ENCODE measurements at places on chromosomes 12 and 14.
A peak's percentile ranks its signal among the peaks of the same experiment; 100 is the strongest.

DNA sequence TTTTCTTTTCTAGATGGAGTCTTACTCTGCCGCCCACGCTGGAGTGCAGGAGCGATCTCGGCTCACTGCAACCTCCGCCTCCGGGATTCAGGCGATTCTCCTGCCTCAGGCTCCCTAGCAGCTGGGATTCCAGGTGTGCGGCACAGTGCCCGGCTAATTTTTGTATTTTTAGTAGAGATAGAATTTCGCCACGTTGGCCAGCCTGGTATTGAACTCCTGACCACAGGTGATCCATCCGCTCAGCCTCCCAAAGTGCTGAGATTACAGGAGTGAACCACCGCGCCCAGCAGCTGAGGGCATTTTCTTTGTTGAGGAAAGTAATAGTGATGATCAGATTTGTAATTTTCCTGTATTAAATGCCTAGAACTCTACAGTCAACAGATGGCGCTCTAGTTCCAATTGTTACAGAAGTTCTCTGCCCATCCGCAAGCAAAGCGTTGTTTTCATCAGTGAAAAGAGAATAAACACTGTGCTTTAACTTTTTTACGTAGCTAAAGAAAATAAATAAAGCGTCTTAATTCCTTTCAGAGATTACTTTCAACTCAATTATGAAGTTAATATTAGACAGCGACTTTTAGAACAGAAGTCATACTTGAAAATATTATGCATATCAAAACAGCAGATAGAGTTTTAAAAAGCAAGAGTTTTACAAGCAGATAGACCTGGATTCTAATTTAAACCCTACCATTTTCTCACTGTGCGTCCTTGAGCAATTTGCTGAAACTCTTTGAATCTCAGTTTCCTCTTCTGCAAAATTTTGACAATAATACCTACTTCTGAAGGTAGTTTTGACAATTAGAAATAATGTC, 335.1 kb downstream of the DUSP6 start:
- DNase-seq = peak; percentile 81

DNA sequence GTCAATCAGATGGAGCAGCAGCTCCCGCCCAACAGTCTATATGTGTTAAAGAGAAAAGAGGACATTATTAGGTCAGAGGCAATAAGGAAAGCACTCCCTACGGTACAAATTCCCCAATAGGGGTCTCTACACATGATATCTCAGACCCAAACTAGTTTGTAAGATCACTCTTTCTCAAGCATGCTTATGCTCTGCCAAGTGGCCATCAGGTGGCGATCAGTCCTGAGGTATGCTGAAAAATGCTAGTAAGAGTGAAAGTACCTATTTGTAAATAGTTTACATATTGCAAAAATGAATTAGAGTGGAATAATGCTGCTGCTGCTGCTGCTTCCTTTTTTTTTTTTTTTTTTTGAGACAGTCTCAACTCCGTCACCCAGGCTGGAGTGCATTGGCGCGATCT, 61.0 kb downstream of the CPM start:
- DNase-seq = peak; percentile 36

DNA sequence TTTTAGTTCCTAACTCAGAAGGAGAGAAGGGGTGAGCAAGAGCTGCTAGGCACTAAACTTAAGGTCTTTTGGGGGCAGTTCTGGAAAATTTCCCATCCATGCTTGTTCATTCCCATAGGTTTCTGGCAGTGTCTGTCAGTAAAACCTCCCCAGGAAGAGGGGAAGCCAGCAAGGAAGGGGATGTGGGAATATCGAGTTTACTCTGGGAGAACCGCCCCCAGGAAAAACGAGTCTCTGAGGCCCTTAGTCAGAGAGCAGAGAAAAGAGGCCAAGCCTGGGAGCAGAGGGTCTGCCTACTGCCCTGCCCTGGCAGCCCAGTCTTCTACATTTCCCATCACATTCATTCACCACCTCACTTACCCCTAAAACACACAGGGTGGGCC, 55.9 kb downstream of the TMCC3 start:
- no peak for DNase-seq

DNA sequence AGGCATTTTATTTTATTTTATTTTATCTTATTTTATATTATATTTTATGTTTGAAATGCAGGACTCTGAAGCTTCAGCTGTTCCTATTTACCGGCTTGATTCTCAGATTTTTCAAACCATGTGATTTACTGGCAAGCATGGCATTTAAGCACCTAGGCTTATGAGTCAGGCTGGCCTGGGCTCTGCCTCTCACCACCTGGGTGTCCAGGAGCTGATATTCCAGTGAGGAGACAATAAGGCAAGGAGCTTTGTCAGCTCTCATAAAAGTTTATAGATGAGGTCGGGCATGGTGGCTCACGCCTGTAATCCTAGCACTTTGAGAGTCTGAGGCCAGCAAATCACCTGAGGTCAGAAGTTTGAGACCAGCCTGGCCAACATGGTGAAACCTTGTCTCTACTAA, 2.1 kb downstream of the DAO start:
- no peak for DNase-seq

DNA sequence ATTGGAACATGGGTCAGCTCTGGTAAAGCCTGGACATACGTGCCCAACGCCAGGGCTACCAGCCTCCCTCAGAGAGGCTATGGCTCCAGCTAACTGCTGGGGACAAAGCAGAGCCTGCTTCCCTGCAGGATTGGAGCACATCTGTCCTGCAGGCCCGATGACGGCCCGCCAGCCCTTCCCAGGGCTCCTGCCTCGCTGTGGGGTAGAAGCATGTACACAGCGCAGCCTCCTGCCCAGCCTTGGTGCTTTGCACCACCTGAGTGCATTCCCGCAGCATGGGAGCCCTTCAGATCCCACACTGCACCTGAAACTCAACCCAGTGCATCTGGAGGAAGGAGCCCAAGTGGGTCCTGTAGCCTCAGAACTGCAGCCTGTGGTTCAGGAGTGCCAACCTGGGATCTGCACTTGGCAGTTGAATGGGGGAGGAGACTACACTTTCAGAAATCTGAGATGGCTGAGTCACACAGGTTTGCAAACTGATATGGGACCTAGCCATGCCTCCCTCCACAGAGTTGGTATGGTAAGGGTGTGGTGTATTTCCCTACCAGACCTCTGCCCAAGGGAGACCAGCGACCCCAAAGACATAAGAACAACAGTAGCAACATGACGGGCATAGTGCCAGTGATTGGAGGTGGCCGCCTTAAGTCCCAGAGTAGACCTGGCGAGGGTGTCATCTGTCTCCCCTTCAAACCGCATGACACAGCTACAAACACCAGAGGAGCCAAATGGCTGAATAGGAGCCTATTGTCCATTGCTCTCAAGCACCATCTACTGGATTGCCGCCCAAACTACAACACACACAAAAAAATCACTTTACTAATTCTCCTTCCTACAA, 273.9 kb upstream of the MIS18BP1 start:
- peak; percentile 26 for DNase-seq

DNA sequence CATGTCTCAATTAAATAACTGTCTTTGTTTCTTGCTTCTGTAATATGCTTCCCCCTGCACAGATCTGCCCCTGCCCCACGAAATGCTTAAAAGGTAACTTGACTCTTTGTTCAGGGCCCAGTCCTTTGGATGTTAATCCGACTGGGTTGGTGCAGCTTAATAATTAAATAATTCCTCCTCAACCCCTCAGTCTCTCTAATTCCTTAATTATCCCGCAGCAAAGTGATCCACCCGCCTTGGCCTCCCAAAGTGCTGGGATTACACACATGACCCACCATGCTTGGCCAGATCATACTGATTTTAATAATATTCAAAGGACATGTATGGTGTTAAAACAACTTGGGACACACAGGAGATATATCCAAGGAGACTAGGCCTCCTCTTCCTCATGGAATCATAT, 18.2 kb upstream of the ANAPC7 start:
- DNase-seq = no peak

DNA sequence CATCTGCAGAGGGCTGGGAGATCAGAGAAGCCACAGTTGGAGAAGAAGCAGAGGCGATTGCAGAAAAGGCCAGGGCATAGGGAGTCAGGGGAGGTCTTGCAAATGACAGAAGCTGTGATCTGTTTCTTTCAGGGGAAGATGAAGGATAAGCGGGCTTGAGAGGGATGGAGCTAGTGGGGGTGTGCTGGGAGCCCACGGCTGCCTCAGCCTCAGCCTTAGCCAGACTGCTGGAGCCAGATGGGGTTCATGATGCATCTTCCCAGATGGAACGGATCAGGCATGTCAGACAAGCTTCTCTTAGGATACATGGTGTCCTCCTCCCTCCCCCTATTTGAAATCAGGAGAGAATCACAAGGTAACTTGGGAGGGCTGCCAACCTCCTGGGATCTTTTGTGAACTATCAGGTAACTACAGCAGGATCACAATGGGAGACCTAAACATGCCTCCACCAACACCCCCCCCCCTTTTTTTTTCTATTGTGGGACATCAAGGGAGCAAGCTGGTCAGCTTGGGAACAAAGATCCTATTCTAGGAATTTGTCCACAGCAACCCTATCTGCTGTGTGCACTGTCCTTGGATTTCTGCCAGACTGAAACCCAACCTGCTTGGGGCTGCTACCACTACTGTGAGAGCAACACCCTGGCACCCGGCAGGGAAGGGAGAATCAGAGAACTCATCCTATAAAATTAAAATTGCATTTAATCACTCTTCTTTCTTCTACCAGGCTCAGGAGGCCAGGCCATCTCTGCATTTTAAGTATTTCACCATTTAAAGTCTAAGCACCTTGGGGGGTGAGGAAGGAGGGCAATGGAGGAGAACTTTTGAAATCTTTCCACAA, 10.7 kb upstream of the ATP2A2 start:
- no peak for DNase-seq

GRCh38 chr12:83932011-83932410, 980.6 kb downstream of the SLC6A15 start:
- no peak for DNase-seq

- no peak for DNase-seq
Measured at GRCh38 chr12:109737631-109738030, 24.0 kb downstream of the FAM222A start.

- no peak for DNase-seq
Measured at GRCh38 chr14:59302313-59302712, 113.8 kb downstream of the DAAM1 start.

DNA sequence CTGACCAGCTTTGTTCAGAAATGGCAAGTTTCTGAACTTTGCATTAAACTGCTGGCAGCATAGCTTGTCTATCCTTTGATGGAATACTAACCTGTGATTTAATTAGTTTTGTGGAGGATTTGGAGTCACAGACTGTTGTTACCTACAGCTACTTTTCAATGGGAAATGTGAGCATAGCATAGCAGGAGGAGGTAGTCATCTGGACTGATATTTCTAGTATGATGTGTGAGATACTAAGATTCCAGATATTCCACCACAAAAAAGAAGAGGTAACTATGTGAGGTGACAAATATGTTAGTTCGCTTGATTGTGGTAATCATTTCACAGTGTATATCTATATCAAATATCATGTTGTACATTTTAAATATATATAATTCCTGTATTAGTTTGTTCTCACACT, 833.0 kb downstream of the SLC6A15 start:
- no peak for DNase-seq

- DNase-seq = peak; percentile 58
Measured at GRCh38 chr12:121494093-121494787, 86.6 kb downstream of the KDM2B start.

Measured in activated CD4-positive, alpha-beta T cell treated with anti-CD3 and anti-CD28 coated beads, Interleukin-2, Interleukin-6, amounts not matched to agents 100 ng/mL and 50 ng/mL, durations not matched to agents 16 hours and 8 hours (primary cell).